Activated T-cell treated with anti-CD3 and anti-CD28 coated beads, Interleukin-2, amount 50 U/mL, for 72 hours (primary cell): ENCODE measurements at places on chromosomes 2 and 18. TPM values are rescaled to one million over a fixed set of nuclear protein-coding genes. Genes with fewer than 3 reads are reported as not detected.

Gene SP100
- 156 TPM for total RNA-seq

Gene SKOR2
- 0.30 TPM for total RNA-seq

Gene TRIM43
- total RNA-seq = not detected

Gene SLC25A12
- total RNA-seq = 27.4 TPM

Gene ADRA2B
- 2.1 TPM for total RNA-seq

Gene ALPG
- total RNA-seq = not detected

Gene CCT4
- 251 TPM for total RNA-seq

Gene NT5C1B
- not detected for total RNA-seq

Gene SCG2
- not detected for total RNA-seq

Gene TRIB2
- total RNA-seq = 4.1 TPM

Gene MC5R
- not detected for total RNA-seq

Gene GLI2
- total RNA-seq = not detected

Gene HRH4
- 0.10 TPM for total RNA-seq
